ENCODE measurements at places on chromosomes 4 and X.

DNA sequence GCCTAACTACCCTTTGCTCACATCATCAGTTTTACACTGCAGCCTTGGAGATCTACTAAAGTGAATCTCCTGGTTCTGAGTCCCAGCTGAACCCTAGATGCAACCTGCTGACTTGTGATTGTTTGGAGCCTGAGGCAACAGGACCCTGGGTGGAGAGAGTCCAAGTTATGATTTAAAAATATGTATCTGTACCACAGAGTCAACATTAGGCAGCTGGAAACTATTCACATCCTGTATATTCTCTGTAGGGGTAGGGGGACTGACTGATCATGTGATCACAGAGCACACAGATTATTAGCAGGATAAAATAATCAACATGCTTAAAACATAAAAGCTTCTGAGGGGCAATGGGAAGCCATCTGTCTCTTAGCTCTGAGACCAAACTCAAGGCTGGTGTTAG, 52.1 kb downstream of the CT47B1 start:
- DNase-seq: no peak

DNA sequence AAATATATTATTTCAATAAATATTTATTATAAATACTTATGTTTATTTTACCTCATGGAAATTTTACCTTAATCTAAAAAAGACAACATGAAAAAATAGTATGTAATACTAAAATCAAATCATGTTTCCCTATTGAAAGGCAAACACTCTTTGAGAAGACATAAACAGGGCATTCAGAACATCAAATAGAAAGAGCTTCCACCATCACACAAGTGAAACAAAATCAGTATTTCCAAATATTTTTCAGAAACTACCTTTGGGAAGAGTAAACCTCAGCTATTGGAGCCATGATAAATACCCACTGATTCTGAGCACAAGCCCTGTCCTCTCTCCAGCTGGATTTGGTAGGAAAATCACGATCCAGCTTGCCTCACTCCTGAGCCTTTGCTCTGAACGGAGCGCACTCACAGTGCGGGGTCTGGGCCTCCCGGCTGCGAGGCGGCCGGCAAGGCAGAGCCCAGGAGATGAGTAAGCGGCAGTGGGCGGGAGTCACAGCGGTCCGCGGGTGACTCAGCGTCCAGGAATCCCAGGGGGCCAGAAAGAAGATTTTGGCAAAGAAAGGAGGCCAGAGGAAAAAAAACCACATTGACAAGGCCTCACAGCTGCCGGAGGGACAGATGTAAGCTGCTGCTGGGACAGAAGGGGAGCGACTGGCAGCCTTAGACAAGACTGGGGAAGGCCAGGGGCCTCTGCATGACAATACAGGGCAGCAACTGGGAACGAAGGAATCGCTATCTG, 14.7 kb upstream of the ANXA5 start:
- DNase-seq: peak; percentile 77

DNA sequence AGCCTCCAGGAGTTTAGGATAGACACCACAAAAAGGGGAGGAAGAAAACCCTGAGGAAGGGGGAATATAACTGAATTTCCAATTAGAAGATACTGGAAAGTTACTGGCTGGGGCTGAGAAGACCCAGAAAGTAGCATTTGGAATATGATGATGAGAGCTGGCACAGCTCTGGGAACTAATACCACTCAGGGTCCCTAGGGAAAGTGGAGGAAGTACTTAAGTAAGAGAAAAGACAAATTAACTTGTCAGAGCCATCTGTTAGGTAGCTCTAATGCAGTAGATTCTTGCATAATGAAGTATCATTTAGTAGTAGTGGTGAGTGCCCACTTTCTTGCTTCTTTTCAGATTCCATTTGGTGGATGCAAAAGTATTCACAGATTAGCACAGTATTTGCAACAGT, 90.8 kb upstream of the TSPAN5 start:
- DNase-seq: no peak

DNA sequence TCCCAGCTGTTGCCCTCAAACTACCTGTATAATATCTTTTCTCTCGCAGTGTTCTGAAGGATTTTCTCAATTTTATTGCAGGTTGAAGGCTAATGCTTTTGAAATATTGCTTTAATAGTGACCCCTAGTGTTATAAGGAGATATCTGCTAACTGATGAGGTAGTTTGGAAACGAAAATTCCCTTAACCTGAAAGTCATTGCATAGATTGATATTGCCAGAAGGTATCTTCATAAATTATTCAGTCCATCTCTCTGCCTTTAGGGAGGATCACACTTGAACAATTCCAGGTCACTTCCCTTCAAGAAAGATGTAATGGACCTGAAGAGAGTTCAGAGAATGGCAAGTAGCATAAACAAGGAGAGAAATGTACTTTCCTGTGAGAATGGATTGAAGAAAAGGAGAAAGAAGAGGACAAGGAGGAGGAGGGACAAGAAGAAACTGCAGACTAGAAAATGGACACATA, 44.1 kb downstream of the TIGD4 start:
- DNase-seq: peak; percentile 38

DNA sequence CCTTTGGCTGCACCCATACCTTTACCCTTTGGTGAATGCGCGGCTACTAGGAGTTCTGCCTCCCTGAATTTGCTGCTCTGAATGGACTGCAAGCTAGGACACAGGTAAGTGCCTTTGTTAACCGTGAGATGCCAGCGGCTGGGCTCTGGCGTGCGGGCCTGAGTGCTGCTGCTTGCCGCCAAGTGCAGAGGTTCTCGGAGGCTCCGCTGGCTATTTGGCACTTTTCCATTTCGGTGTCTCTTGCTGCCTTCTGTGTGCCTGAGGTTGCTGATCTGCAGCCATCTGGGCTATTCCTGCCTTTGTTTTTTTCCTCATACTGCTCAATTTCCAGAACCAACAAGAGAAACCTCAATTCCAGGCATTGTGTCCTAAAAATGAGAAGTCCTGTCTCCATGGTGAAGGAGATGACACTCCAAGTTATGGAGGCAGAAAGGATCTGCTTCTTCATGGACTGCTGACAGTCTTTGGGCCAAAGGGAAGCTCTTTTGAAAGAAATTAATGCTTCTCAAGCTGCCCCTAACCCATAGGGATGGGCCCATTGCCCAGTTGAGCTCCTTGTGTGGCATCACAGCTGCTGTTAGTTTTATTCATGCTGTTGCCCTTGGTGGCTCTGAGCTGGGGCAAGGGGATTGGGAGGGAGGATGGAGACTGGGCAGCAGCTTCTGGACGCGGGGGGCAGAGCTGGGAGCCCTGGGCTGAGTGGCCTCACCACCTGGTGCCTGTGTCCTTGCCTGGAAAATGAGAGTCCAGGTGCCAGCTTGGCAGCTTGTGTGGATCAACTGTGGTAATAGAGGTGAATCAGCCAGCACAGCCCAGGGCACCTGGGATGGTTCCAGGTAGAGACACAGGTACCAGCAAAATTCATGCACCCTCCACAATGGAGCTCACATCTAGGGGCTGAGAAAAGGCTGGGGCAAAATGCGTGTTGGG, 3.8 kb upstream of the TBC1D14 start:
- no peak for DNase-seq

- DNase-seq: no peak
These were observed 26.8 kb upstream of the MBTPS2 start for GRCh38 chrX:21812628-21813027.

GRCh38 chr4:153161226-153161963, 42.8 kb upstream of the TRIM2 start:
- no peak for DNase-seq

DNA sequence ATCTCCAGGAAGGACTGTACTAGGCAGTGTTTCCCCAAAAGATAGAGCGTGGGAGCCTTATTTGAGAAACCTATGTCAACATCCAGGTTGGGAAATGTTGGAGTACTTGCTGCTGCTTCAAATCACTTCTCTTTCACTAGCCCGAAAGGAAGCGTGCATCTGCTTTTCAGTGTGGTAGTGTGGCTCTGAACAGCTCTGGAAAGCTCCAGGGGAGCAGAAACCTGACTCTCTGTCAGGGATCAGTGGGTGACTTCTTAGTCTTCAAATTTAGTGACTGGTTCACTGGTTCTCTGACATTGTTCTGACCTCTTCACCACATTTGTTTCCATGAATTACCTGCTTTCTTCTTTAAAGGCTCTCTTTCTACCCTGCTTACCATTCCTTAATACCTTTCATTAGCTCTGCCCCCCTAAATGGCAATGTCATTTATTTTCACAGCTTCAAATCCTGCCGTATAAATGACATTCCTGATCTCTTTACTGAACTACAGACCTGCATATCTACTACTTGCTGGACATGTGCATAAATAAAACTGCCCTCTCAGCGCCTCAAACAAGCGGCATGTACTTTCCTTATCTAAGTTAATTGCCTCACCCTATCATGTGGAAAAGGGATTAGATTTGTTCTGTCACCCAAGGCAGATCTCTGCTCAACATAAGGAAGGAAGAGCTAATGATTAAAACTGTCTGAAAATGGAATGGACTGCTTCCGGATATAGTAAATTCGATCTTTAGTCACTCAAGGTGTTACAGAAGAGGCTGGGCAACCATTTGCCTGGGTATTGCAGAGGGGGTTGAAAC, 37.0 kb downstream of the DLG3 start:
- DNase-seq: no peak

DNA sequence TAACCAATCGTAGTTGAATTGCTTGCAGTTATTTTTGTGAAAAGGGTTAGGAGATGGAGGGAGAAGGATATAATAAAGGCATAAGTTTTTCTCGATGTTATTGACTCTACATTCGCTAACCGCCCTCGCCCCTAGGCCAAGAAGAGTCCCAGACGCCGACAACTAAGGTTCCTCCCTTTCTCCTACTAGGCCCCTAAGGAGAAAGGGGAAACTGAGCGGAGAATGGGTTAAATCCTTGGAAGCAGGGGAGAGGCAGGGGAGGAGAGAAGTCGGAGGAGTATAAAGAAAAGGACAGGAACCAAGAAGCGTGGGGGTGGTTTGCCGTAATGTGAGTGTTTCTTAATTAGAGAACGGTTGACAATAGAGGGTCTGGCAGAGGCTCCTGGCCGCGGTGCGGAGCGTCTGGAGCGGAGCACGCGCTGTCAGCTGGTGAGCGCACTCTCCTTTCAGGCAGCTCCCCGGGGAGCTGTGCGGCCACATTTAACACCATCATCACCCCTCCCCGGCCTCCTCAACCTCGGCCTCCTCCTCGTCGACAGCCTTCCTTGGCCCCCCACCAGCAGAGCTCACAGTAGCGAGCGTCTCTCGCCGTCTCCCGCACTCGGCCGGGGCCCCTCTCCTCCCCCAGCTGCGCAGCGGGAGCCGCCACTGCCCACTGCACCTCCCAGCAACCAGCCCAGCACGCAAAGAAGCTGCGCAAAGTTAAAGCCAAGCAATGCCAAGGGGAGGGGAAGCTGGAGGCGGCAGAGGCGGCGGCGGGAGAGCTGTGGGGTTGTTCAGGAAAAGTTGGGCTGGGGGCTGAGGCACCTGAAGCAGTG, 5.9 kb downstream of the ATOH1 start:
- DNase-seq: no peak

- DNase-seq: no peak
These were observed 298.2 kb upstream of the KLF3 start for GRCh38 chr4:38365748-38366310.

GRCh38 chr4:92864096-92864495, 560.3 kb downstream of the GRID2 start:
- no peak for DNase-seq

- DNase-seq: no peak
These were observed 102.9 kb downstream of the PRSS12 start for GRCh38 chr4:118249890-118250289.

GRCh38 chr4:165656829-165657490, 216.1 kb upstream of the TLL1 start:
- DNase-seq: no peak

DNA sequence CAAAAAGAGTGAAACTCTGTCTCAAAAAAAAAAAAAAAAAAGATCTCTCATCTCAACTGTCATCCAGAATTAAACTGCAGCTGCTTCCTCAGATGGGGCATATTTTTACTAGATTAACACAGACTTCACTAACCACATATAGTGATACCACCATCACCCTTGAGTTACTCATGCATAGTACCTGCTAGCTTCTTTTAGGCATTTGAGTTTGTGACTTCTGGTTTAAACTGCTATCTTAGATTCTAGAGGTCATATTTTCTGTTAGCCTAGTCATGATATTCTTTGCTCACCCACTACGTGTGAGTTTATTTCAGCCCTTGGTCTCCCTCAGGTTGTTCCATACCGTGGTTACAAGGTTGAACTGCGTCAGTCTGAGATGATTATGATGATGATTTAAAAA, 154.9 kb upstream of the BMP3 start:
- no peak for DNase-seq

GRCh38 chr4:159248384-159249178, 145.7 kb downstream of the RAPGEF2 start:
- DNase-seq: peak; percentile 74

- no peak for DNase-seq
These were observed 307.9 kb upstream of the F9 start for GRCh38 chrX:139222511-139223200.

GRCh38 chr4:24975510-24975909, 55.2 kb downstream of the LGI2 start:
- peak; percentile 53 for DNase-seq

DNA sequence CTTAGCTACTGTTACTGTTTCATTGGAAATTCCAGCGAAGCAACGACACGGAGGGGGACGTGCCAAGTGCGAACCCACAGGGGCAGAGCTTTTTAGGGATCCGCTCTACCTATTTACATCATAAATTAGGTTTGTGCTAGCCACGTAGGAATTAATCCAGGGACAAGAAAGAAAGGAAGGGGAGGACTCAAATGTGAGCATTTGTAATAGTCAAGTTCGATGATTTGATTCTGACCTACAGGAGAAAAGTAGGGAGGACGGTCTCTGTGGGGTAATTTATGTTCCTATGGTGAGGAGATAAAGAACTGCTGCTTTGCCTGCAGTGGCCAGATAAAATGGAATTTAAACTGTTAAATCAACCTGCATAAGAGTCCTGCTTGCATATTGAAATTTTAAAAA, 1.7 kb downstream of the INTS6L start:
- DNase-seq: no peak

GRCh38 chrX:57133706-57134105, 3.5 kb downstream of the SPIN2A start:
- no peak for DNase-seq

DNA sequence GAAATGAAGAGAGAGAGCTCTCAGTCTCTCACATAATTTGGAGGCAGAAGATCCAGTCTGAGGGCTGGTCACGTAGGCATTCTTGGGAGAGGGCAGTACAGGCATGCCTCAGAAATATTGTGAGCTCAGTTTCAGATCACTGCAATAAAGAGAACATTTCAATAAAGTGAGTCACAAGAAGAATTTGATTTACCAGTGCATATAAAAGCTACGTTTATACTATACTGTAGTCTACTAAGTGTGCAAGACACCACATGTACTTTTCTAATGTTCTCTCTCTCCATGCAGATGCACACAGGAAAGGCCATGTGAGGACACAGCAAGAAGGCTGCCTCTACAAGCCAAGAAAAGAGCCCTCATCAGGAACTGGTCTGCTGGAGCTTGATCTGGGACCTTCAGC, 583.5 kb upstream of the FAT1 start:
- DNase-seq: no peak

DNA sequence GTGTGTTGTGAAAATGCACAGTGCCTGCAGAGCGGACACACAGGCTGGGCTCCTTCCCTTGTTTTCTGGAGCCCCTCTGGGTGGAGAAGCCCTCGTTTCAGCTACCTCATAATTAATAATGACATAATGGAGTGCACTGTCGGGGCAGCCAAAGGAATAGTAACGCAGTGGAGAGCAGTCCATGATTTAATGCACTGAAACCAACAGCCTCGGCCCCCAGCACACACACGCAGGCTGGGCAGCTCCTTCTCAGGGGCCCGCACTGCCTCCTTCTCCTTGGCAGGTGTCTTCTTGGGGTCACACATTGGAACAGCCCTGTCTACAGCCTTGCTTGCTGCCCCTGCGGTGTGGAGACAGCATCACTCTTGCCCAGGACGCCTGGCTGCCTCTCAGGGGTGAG, 89.2 kb downstream of the DCTD start:
- no peak for DNase-seq

Data from MV-4-11 (cell line).